ENCODE measurements at places on chromosomes 16 and 17.

DNA sequence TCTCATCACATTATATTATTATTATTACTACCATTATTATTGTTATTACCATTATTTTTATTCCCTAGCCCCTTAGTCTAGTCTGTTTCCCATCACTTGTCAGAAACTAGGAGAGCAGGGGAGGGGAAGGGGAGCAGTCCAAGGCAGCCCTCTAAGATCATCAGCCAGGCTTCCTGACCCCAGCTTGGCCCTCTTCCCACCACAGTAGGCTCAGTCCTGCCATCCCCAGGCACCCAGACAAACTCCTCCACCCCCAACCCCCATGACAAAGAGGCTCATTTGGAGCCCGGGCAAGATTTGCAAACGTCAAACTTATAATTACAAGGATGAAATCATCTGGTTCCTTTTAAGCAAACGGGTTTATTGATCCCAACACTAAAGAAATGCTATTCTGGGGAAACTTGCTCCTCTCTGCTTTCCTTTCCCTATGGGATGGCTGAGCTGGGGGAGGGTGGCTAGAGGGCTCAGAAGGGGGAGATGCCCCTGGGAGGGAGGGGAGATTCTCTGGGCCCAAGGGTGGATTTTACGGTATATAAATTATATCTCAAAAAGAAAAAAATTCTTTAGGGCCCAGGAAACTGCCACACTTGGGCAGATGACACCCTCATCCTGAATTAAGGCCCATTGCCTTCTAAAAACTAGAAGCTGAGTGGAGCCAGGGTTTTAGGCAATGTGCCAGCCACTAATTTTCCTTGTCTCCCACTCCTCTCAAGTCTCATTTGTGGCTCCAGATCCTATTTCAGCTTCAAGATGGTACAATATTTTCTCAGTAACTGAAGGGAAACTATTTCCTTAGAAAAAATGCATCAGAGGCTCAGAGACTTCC lies 4.4 kb upstream of the CBFB start:
- no peak for DNase-seq

DNA sequence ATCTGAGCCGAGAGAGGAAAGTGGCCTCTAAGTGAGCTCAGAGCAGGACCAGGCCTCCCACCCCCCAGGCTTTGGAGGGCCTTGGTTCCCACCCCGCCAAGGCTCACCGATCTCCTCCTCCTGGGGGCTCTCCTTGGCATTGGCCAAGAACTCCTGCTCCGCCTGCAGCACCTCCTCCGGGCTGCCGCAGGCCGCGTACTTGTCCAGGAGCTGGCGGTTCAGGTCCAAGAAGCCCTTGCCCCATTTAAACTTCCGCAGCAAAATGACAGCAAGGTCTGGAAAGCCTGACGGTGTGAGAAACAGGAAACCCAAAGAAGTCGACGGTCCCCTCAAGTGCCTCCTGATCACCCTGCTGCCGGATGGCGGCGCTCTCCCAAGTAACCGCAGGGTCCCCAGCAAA lies 1.7 kb downstream of the TSR3 start:
- no peak for DNase-seq

- no peak for DNase-seq
These were observed 134.7 kb upstream of the CIBAR2 start for GRCh38 chr16:85246973-85247372.

- peak; percentile 47 for DNase-seq
These were observed 58.0 kb upstream of the GSE1 start for GRCh38 chr16:85554889-85555718.

Data from activated CD8-positive, alpha-beta memory T cell treated with anti-CD3 and anti-CD28 coated beads for 48 hours (primary cell).